ENCODE measurements at places on chromosomes 2 and 18. TPM values are rescaled to one million over a fixed set of nuclear protein-coding genes. Genes with fewer than 3 reads are reported as not detected.
A peak's percentile ranks its signal among the peaks of the same experiment; 100 is the strongest.

DNA sequence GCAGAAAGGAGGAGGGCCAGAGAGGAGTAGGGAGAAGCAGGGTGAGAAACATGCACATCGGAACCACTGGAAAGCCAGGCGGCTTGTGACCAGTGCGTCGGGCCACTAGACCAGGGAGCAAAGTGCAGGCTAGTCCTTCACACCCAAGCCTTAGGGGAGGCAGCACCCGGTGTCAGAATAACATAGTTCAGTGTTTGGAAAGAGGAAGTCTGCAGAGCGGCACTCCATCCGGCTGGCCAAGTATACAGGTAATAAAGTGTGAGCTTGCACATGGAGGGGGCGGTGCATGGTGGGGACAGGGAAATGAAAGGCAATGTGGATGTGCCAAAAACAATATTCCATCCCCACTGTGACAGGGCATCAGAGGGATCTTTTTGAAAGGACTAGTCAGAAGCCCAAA lies 69.7 kb downstream of the ZNF521 start:
- DNase-seq: no peak
- peaks cover 35% of the 10 kb centered on the region for H3K4me1 ChIP-seq
- no peak overlapping the region for H3K4me3 ChIP-seq
- no peaks in the 10 kb centered on the region for H3K27me3 ChIP-seq

- peaks cover 20% of the 10 kb centered on the region for H3K4me1 ChIP-seq
- H3K27ac ChIP-seq: peak overlapping the region; percentile 53
- H3K36me3 ChIP-seq: no peaks in the 10 kb centered on the region
- H3K4me3 ChIP-seq: no peak overlapping the region
- no peak for DNase-seq
- no peaks in the 10 kb centered on the region for H3K27me3 ChIP-seq
Measured at GRCh38 chr2:239212121-239212928, 188.5 kb downstream of the HDAC4 start.

- DNase-seq: no peak
- peaks cover 2% of the 10 kb centered on the region for H3K4me1 ChIP-seq
- H3K36me3 ChIP-seq: peaks cover 44% of the 10 kb centered on the region
- H3K27ac ChIP-seq: no peak overlapping the region
- no peak overlapping the region for H3K4me3 ChIP-seq
Measured at GRCh38 chr18:2692508-2692907, 37.0 kb downstream of the SMCHD1 start.

- no peaks in the 10 kb centered on the region for H3K36me3 ChIP-seq
- H3K27ac ChIP-seq: no peak overlapping the region
- no peak overlapping the region for H3K4me3 ChIP-seq
- H3K4me1 ChIP-seq: peaks cover 3% of the 10 kb centered on the region
- no peak for DNase-seq
- peaks cover 24% of the 10 kb centered on the region for H3K27me3 ChIP-seq
Measured at GRCh38 chr2:136434251-136434715, 316.3 kb upstream of the CXCR4 start.

- no peak overlapping the region for H3K27ac ChIP-seq
- H3K36me3 ChIP-seq: peaks cover 1% of the 10 kb centered on the region
- peaks cover 13% of the 10 kb centered on the region for H3K4me1 ChIP-seq
- no peaks in the 10 kb centered on the region for H3K27me3 ChIP-seq
Measured at GRCh38 chr18:9716780-9717563, 8.9 kb downstream of the RAB31 start.

GRCh38 chr2:205017912-205018311 lies 472.6 kb downstream of the PARD3B start:
- DNase-seq: no peak
- no peak overlapping the region for H3K4me3 ChIP-seq
- H3K27ac ChIP-seq: no peak overlapping the region

DNA sequence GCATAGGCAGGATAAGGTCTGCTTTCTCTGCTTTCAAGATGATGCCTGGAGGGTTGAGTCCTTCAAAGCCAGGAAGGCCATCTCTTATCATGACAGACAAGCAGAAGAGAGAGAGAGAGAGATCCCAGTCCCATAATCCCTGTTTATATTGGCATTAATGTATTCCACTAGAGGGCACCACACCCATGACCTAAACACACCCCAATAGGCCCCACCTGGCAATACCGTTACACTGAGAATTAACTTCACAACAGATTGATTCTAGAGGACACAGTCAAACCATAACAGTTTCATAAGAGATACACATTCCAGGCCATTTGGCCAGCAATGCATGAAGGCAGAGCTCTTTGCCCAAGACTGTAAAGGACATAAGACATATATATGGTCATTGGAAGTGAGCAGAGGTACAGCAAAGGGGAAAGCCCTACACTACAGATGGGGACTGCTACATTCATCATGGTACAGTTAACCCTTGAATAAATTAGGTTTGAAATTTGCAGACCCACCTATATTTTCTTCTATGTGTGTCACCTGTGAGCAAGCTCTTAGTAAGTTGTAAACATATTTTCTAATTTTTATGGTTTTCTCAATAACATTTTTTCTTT lies 1516.1 kb downstream of the RPIA start:
- no peaks in the 10 kb centered on the region for H3K36me3 ChIP-seq
- DNase-seq: no peak
- H3K4me1 ChIP-seq: no peaks in the 10 kb centered on the region
- peaks cover 29% of the 10 kb centered on the region for H3K27me3 ChIP-seq
- no peak overlapping the region for H3K27ac ChIP-seq
- H3K4me3 ChIP-seq: no peak overlapping the region

DNA sequence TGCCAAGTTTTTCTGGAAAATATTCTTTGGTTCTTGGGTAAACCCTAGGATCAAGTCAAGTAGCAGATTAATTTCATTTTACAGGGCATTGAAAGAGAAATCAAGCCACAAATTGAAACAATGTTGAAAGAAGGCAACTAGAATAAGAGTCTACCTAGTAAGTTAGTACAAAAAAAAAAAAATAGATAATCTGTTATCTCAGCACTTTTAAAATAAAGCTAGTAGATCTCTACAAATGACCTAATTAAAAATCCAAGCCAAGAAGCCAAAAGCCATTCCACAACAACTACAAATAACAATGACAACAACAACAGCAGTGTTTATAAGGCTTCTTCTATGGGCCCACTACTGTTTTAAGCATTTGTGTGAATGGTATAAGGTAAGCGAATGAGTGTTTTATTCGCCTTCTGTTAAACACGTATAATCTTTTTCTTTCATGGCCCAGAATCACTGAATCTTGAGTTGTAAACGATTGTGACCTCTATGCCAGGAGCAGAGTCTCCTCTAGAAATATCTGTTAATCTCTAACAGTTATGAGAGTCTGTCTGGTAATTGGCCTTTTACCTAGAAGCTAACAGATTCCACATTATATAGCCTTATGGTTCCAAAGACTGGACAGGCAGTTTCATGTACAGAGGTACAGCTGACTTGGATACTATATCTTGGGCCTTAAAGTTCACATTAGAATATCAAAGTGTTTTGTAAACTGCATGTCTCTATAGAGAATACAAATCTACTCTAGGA lies 28.6 kb upstream of the CUL3 start:
- no peak for DNase-seq
- H3K27me3 ChIP-seq: no peaks in the 10 kb centered on the region
- H3K4me3 ChIP-seq: no peak overlapping the region
- no peaks in the 10 kb centered on the region for H3K4me1 ChIP-seq
- no peak overlapping the region for H3K27ac ChIP-seq

DNA sequence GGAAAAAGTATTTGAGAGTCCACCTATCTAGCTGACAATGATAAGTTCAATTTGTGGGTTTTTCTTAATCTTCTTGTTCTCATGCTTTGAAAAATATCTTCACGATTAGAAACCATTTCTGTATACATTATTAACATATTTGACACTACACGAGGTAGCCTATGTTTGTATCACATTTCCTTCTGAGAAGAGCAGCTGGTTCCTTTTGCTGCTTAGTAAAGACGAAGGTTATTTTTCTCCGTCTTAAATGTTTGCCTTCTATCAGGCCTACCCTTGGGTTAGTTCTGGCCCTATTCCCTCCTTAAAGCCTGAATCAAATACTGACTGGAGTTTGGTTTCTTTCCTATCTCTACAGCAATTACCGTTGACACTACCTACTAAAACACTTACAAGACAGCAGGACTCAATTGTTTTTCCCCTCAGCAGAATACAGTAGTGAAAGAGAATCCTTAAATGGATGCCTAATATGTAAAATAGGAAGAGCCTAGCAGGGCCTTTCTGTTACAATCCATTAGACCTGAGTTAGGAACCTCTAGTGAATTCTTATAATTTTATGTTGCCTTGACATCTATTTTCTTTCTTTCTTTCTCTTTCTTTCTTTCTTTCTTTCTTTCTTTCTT lies 790.4 kb downstream of the EPHA4 start:
- H3K36me3 ChIP-seq: no peaks in the 10 kb centered on the region
- no peak for DNase-seq
- H3K27me3 ChIP-seq: peaks cover 12% of the 10 kb centered on the region
- peaks cover 5% of the 10 kb centered on the region for H3K4me1 ChIP-seq
- no peak overlapping the region for H3K4me3 ChIP-seq

DNA sequence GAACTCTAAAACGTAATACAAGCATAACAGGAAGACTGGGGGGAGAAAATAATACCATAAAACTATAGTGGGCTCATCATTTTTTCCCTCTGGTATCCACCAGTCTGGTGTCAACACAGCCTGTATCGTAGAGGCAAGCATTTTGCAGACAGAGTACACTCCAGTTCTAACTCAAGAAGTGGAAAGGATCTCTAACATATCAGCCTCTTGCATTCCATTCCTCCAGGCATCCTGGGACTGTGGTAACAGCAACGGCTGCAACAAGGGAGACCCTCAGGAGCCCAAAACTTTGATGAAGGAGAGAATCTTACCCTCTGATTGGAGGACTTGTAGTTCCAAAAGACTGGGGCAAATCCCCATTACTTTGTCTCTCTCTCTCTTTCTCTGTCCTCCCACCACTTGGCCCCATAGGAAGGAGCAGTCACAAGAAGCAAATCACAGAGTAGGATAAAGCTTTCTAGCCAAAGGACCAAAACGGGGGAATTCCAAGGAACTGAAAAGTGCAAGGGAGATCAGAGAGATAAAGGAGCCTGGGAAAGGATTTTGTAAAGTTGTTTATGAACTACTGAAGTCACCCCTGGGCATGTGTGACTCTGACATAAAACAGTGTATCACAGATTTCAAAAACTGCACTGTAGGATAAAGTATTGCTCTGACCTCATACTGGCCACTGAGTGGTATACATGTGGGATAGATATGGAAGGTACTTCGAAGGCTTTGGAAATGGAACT lies 11.9 kb downstream of the FRZB start:
- H3K36me3 ChIP-seq: peaks cover 27% of the 10 kb centered on the region
- no peak for DNase-seq
- peak overlapping the region; percentile 62 for H3K27ac ChIP-seq
- no peak overlapping the region for H3K4me3 ChIP-seq
- no peaks in the 10 kb centered on the region for H3K27me3 ChIP-seq
- H3K4me1 ChIP-seq: peaks cover 18% of the 10 kb centered on the region

GRCh38 chr2:179268277-179268925 lies 3.8 kb upstream of the SESTD1 start:
- H3K27ac ChIP-seq: no peak overlapping the region
- H3K4me1 ChIP-seq: peaks cover 9% of the 10 kb centered on the region
- H3K4me3 ChIP-seq: no peak overlapping the region
- peaks cover 5% of the 10 kb centered on the region for H3K27me3 ChIP-seq
- H3K36me3 ChIP-seq: no peaks in the 10 kb centered on the region
- no peak for DNase-seq

DNA sequence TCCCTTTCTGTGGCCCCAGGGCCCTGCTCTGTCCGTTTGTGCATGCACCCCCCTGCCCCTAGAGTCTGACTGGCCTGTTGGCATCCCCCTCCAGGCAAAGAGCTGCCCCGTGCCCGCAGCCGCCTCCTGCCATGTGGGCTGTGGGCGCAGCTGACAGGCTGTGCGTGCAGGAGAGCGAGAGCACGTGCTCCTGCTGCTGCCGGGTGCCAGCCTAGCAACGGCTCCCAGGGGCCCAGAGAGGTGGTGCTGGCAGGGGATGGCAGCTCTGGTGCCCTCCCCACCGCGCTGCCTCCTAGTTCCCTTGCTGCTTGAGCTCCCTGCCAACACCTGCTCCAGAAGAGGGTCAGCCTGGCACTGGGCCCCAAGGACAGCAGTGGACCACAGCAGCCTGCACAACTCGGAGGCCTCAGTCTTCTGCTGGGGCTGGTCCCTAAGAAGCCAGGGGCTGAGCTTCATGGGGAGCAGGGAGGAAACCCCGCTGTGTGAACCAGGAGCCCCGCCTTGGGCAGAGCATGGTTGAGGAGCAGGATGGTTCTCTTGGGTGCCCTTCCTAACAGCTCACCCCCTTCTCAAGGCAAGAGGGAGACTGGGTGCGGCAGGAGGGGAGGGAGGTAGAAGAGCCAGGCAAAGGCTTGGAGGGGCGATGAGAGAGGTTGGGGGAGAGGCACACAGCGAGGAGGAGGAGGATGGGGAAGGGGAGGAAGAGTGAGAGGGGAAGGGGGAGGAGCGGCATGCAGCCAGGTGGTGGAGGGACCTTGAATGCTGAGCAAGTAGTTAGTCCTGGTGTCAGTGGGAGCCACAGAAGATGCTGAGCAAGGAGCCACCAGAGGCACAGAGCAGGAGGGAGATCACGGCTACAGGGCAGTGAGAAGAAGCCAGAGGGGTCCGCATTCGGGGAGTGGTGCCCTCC lies 23.8 kb upstream of the PTMA start:
- H3K4me3 ChIP-seq: no peak overlapping the region
- H3K36me3 ChIP-seq: no peaks in the 10 kb centered on the region
- no peaks in the 10 kb centered on the region for H3K27me3 ChIP-seq
- peaks cover 25% of the 10 kb centered on the region for H3K4me1 ChIP-seq
- DNase-seq: no peak

GRCh38 chr18:70028084-70028483 lies 80.4 kb upstream of the CD226 start:
- DNase-seq: no peak
- H3K4me3 ChIP-seq: no peak overlapping the region
- H3K4me1 ChIP-seq: no peaks in the 10 kb centered on the region
- peaks cover 14% of the 10 kb centered on the region for H3K36me3 ChIP-seq
- no peaks in the 10 kb centered on the region for H3K27me3 ChIP-seq
- H3K27ac ChIP-seq: no peak overlapping the region

GRCh38 chr2:181984814-181985631 lies 630 bp upstream of the PPP1R1C start:
- no peaks in the 10 kb centered on the region for H3K4me1 ChIP-seq
- DNase-seq: no peak
- H3K4me3 ChIP-seq: no peak overlapping the region
- no peaks in the 10 kb centered on the region for H3K36me3 ChIP-seq
- no peak overlapping the region for H3K27ac ChIP-seq

DNA sequence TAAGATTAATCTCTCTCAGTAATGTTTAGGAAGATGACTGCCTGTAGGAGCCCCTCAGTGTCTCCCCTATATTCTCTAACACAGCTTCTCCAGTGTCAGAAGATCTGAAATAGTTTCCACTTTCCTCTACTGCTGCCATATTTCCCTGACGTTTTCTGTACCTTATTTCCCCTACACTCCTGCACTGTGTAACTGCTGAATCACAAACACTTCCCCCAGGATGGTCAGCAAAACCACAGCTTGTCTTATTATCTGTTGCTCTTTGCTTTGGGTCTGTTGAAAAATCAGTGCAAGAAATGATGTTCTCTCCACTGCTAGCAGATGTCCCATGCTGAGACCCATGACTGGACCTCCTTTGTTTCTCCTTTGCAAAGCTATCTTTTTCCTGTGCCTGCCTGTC lies 441.7 kb downstream of the EPHA4 start:
- H3K36me3 ChIP-seq: peaks cover 12% of the 10 kb centered on the region
- H3K27me3 ChIP-seq: peaks cover 2% of the 10 kb centered on the region
- no peak overlapping the region for H3K27ac ChIP-seq
- no peak overlapping the region for H3K4me3 ChIP-seq
- DNase-seq: no peak

Gene GFPT1
- total RNA-seq: 49.5 TPM

Gene TUBA4B
- not detected for total RNA-seq

Gene AQP12B
- total RNA-seq: not detected

Gene ZBTB14
- total RNA-seq: 14.6 TPM

Gene SERPINB4
- total RNA-seq: not detected

Data from mesothelial cell of epicardium (in vitro differentiated cells).